Stimulated activated CD8-positive, alpha-beta memory T cell treated with anti-CD3 and anti-CD28 coated beads, Interleukin-4, amount 100 ng/mL, for 48 hours (primary cell): ENCODE measurements at places on chromosomes 13 and 19.

- peak; percentile 82 for DNase-seq
Observed at GRCh38 chr19:48152551-48152950, 17.6 kb downstream of the LIG1 start.

GRCh38 chr13:60970736-60971135 is 444.9 kb downstream of the PCDH20 start:
- DNase-seq = no peak

- DNase-seq = no peak
Observed at GRCh38 chr19:2454962-2455850, 1.6 kb downstream of the LMNB2 start.

DNA sequence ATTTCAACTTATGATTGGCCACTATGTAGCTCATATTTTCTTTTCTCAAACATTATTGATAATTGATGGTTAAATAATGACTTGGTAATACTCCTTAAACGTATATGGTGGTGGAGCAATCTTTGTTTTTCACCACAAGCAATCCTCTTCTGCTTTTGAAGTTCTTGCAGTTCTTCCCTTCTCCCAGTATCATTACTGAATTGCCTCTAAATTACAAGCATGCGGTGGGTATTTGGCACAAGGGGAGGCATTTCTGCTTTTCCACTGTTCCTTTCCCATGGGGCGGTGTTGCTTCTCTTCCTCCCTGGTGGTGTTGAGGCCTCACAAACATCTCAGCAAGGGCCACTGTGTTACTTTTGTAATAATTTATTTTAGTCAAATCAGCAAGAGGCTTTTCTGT is 234.4 kb upstream of the RXFP2 start:
- no peak for DNase-seq

DNA sequence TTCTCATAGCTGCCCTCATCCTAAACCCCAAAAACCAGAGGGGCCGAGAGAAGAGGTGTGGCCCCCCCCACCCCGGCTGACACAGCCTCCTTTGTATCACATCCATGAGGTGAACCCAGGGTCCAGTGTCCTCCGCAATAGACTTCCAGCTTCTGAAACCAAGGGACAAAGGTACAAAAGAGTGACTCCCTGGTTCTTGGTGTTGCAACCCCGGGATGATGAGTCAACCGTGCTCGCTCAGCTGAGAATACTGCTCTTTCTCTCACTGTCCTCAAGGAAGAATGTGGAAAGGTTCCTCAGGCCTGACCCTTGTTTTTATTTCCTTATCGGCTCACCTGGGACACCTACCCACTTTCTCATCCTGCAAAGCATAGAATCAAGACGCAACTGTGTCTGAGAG is 5.5 kb downstream of the SLC15A1 start:
- no peak for DNase-seq

GRCh38 chr13:41603917-41604316 is 146.6 kb downstream of the RGCC start:
- DNase-seq = no peak
